ENCODE measurements at places on chromosomes 4 and X. TPM values are rescaled to one million over a fixed set of nuclear protein-coding genes. Genes with fewer than 3 reads are reported as not detected.

GRCh38 chr4:123418351-123418931 is 21.8 kb downstream of the SPRY1 start:
- peaks cover 42% of the 10 kb centered on the region for H3K4me1 ChIP-seq
- H3K27me3 ChIP-seq: no peaks in the 10 kb centered on the region
- no peak for DNase-seq
- no peak overlapping the region for H3K4me3 ChIP-seq

GRCh38 chrX:46984705-46985104 is 72.5 kb downstream of the JADE3 start:
- no peak overlapping the region for H3K4me3 ChIP-seq
- peaks cover 12% of the 10 kb centered on the region for H3K4me1 ChIP-seq
- H3K36me3 ChIP-seq: peaks cover 8% of the 10 kb centered on the region
- no peaks in the 10 kb centered on the region for H3K27me3 ChIP-seq

DNA sequence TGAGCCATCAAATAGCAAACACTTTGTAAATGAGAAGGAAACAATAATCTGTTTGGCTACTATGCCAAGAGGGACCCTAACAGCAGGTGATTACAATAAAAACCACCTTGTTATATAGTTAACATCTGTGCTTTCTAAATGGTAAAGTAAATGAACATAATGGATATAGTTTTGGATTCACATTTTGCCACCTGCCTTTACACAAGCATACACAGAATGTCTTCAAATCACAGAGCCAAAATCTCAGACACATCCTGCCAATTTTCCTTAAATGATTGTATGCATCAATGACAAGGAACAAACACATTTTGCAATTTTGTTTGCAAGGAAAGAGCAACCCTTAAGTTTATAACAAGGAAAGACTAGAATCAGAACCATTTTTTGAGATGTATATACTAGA is 334.2 kb downstream of the FSTL5 start:
- no peak overlapping the region for H3K27ac ChIP-seq
- DNase-seq: no peak
- no peak overlapping the region for H3K4me3 ChIP-seq
- H3K27me3 ChIP-seq: no peaks in the 10 kb centered on the region
- no peaks in the 10 kb centered on the region for H3K36me3 ChIP-seq

Gene SPARCL1
- 26.9 TPM for total RNA-seq

DNA sequence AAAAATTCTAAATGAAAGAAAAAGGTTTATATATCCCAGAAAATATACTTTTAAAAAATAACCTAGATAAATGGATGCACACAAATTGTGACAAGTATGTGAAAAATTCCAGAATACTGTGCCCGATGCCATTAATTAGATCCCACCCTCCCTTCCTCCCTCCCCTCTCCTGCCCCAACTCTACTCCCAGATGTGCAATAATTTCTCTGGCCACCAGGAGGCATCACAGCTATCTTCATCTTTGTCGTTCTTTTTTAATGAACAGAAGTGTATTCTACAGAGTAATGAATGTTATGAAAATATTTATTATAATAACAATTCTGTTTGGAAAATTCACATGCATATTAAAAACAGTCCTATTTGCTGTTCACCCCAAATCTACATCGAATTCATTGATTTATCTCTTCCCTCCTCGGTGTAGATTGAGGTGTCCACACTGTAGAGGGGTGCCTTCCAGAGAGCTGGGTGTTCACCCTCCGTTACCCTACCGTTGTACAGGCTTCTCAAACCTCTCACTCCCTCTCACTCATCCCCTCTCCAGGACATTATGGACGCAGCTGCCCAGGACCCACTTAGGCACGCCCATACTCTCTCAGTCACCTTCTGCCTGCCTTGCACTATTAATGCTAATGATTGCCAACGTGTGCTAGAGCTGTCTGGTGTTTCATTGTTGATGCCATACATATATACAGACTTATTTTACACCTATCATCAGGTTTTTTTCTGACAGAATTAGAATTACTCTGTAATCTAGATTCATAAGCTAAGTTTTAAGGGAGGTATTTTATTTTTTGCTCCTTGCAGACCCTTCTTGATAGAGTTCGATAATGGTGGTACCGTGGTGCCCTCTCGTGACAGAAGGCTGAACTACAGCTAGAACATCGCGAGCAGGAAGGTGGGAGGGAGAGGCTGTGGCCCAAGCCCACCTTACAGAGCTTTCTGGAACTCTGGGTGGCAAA is 14.1 kb downstream of the RAB40AL start:
- H3K27ac ChIP-seq: no peak overlapping the region
- H3K36me3 ChIP-seq: no peaks in the 10 kb centered on the region
- H3K4me3 ChIP-seq: peak overlapping the region; percentile 59
- H3K4me1 ChIP-seq: peaks cover 6% of the 10 kb centered on the region

DNA sequence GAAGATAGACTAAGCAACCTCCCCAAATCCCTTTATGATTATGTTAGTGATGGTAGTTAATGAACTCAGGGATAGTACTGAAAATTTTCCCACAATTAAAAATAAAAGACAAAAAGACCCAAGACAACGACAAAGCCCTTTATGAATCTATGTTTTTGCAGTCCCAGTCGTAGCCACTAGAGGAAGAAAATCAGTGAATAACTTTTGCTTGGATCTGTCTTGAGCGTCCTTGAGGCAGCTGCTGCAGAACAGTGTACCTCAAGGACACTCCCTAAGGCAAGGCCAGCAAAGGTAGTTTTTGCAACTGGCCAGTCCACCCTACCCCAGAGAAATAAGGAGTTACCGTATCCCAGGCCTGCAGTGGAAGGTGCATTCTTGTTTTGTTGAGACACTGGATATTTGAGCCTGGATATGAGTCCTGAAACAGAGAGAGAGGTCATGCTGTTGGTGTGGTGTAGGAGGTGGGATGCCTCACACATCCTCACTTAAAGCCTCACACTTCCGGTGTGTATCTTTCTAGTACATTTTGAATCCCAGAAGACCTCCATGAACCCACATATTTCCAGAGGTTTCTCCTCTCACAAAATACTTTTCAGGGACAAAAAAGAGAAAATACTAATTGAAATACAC is 8.7 kb upstream of the TIMM8A start:
- no peaks in the 10 kb centered on the region for H3K4me1 ChIP-seq
- no peak for DNase-seq
- no peak overlapping the region for H3K27ac ChIP-seq

- H3K27ac ChIP-seq: peak overlapping the region; percentile 47
- no peaks in the 10 kb centered on the region for H3K27me3 ChIP-seq
- H3K36me3 ChIP-seq: peaks cover 3% of the 10 kb centered on the region
- H3K4me1 ChIP-seq: peaks cover 28% of the 10 kb centered on the region
Measured at GRCh38 chr4:22573198-22573597, 57.3 kb upstream of the ADGRA3 start.

DNA sequence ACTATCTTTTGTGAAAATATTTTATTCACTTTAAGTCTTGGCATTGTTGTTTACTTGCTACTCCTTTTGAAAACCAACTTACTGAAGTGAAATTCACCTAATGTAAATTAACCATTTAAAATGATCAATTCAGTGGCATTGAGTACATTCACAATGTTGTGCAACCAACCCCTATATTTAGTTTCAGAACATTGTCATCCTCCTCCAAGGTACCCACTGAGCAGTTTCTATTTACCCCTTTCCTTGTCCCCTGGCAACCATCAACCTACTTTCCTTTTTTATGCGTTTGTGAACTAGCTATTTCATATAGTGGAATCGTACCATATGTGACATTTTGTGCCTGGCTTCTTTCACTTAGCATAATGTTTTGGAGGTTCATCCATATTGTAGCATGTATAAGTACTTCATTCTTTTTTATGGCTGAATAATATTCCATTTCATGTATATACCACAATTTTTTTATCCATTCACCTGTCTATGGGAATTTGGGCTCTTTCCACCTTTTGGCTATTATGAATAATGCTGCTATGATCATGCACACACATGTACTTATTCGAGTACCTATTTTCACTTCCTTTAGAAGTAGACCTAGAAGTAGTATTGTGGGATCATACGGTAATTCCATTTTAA is 85.0 kb downstream of the WWC2 start:
- peaks cover 25% of the 10 kb centered on the region for H3K4me1 ChIP-seq
- no peak for DNase-seq
- peak overlapping the region; percentile 29 for H3K27ac ChIP-seq

DNA sequence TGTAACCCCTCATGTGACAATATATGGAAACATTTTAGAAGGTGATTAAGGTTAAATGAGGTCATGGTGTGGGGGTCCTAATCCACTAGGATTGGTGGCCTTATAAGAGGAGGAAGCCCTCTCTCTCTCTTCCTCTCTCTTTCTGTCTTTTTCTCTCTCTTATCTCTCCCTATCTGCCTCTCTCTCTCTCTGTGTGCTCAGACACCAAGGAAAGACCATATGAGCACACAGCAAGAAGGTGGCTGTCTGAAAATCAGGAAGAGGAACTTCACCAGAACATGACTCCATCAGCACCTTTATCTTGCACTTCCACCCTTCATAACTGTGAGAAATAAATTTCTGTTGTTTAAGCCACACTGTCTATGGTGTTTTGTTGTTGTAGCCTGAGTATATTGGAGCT is 1472.2 kb downstream of the PCDH7 start:
- no peaks in the 10 kb centered on the region for H3K36me3 ChIP-seq
- no peaks in the 10 kb centered on the region for H3K27me3 ChIP-seq
- H3K4me1 ChIP-seq: peaks cover 8% of the 10 kb centered on the region
- DNase-seq: no peak

Gene MAGEB6B
- not detected for total RNA-seq

- peaks cover 17% of the 10 kb centered on the region for H3K27me3 ChIP-seq
- H3K4me3 ChIP-seq: no peak overlapping the region
- no peak for DNase-seq
- H3K27ac ChIP-seq: no peak overlapping the region
- H3K36me3 ChIP-seq: no peaks in the 10 kb centered on the region
Measured at GRCh38 chrX:52082578-52082977, 13.6 kb upstream of the MAGED4B start.

- peak overlapping the region; percentile 43 for H3K27ac ChIP-seq
- no peak for DNase-seq
- H3K4me3 ChIP-seq: no peak overlapping the region
- peaks cover 35% of the 10 kb centered on the region for H3K36me3 ChIP-seq
Measured at GRCh38 chrX:31165241-31166035, 93.6 kb upstream of the FTHL17 start.

DNA sequence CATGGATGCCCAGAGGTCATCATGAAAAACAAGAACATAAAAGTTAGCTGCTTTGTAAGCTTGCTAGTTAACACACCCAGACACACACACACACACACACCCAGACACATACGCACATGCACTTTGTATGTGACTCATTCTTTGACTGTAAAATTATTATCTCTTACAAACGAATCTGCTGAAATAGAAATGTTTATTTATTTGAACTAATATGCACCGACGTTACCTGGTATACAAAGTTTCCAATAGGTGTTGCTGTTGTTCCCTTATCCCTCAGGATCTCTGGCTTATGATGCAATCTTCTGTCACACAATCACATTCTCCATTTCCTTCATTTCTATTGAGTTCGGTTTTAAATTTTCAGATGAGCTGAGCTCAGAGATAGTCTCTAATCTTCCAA is 209.3 kb downstream of the PTTG2 start:
- no peak overlapping the region for H3K27ac ChIP-seq
- DNase-seq: no peak
- peaks cover 4% of the 10 kb centered on the region for H3K36me3 ChIP-seq
- H3K4me3 ChIP-seq: no peak overlapping the region
- H3K27me3 ChIP-seq: no peaks in the 10 kb centered on the region

Gene FGD1
- 21.4 TPM for total RNA-seq

Gene VCX3B
- not detected for total RNA-seq

- peaks cover 26% of the 10 kb centered on the region for H3K36me3 ChIP-seq
Measured at GRCh38 chr4:40940317-40940741, 190.6 kb downstream of the NSUN7 start.

GRCh38 chr4:178811356-178811755 is 1369.1 kb upstream of the AGA start:
- H3K27me3 ChIP-seq: no peaks in the 10 kb centered on the region
- no peak overlapping the region for H3K27ac ChIP-seq
- no peak overlapping the region for H3K4me3 ChIP-seq
- no peaks in the 10 kb centered on the region for H3K36me3 ChIP-seq

- H3K4me1 ChIP-seq: peaks cover 17% of the 10 kb centered on the region
- peaks cover 20% of the 10 kb centered on the region for H3K36me3 ChIP-seq
- no peak overlapping the region for H3K27ac ChIP-seq
- no peak for DNase-seq
- H3K4me3 ChIP-seq: no peak overlapping the region
Measured at GRCh38 chrX:16612257-16612897, 37.6 kb upstream of the S100G start.

GRCh38 chrX:28542791-28543190 is 44.5 kb upstream of the IL1RAPL1 start:
- no peak overlapping the region for H3K27ac ChIP-seq
- no peak overlapping the region for H3K4me3 ChIP-seq
- no peaks in the 10 kb centered on the region for H3K36me3 ChIP-seq

GRCh38 chr4:825971-826330 is at the start of gene CPLX1:
TSS of gene CPLX1 (minus strand) at chr4:826129. CDS start at chr4:824522, 1,607 bp downstream.
- H3K36me3 ChIP-seq: no peaks in the 10 kb centered on the region
- H3K27ac ChIP-seq: no peak within 1 kb of the TSS
- no peak within 1 kb of the TSS for H3K4me3 ChIP-seq

DNA sequence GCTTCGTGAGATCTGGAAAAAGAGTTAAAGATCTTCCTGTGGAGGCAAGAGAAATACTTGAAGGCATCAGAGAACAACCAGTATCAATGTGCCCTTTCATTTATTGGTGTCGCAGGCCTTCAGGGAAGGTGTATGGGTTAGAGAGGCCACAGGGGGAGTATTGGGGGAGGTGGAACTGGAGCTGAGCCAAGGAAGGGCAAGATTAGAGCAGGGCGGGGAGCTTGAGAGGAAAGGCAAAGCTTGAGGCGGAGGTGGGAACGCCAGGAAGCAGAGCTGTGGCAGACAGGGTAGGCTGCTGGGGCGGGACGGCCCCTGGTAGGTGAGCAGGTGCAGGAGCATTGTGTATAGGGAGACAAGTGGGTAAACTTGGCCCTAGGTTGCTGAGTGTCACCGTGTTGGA is 329.9 kb downstream of the ARHGAP10 start:
- no peaks in the 10 kb centered on the region for H3K27me3 ChIP-seq
- H3K27ac ChIP-seq: peak overlapping the region; percentile 29
- peaks cover 54% of the 10 kb centered on the region for H3K4me1 ChIP-seq
- H3K36me3 ChIP-seq: peaks cover 32% of the 10 kb centered on the region

GRCh38 chrX:50952406-50952805 is 41.9 kb downstream of the BMP15 start:
- H3K4me3 ChIP-seq: no peak overlapping the region
- DNase-seq: no peak
- peaks cover 7% of the 10 kb centered on the region for H3K27me3 ChIP-seq
- H3K36me3 ChIP-seq: no peaks in the 10 kb centered on the region
- H3K27ac ChIP-seq: no peak overlapping the region
- H3K4me1 ChIP-seq: no peaks in the 10 kb centered on the region

Gene ATG4A
- total RNA-seq: 29.7 TPM

Gene NEUROG2
- total RNA-seq: not detected

Gene CXCL10
- total RNA-seq: not detected

- H3K27ac ChIP-seq: no peak overlapping the region
- no peaks in the 10 kb centered on the region for H3K4me1 ChIP-seq
- DNase-seq: no peak
- no peak overlapping the region for H3K4me3 ChIP-seq
- no peaks in the 10 kb centered on the region for H3K36me3 ChIP-seq
- H3K27me3 ChIP-seq: peaks cover 8% of the 10 kb centered on the region
Measured at GRCh38 chr4:166987026-166987425, 247.3 kb downstream of the SPOCK3 start.

- no peaks in the 10 kb centered on the region for H3K27me3 ChIP-seq
- H3K36me3 ChIP-seq: no peaks in the 10 kb centered on the region
- no peak overlapping the region for H3K4me3 ChIP-seq
- no peak overlapping the region for H3K27ac ChIP-seq
Measured at GRCh38 chrX:14357314-14357713, 172.0 kb upstream of the GLRA2 start.

Gene GLOD5
- total RNA-seq: not detected
